A549 treated with GW870086 at 1 μM for 4 hours (cell line): ENCODE measurements at places on chromosomes 16 and 17. TPM values are rescaled to one million over a fixed set of nuclear protein-coding genes. Genes with fewer than 3 reads are reported as not detected.

Gene FAM117A
- total RNA-seq = 1.2 to 1.3 TPM (median 1.2 TPM) in 5 replicates

Gene NEUROD2
- total RNA-seq = not detected in 5 replicates

Gene NTN1
- 0.35 to 0.49 TPM (median 0.42 TPM) in 5 replicates for total RNA-seq

Gene HS3ST4
- total RNA-seq = not detected in 5 replicates

Gene CDRT15
- not detected in 5 replicates for total RNA-seq

Gene TMED6
- total RNA-seq = not detected in 5 replicates

Gene PEMT
- total RNA-seq = 53.2 to 68.2 TPM (median 66.8 TPM) in 5 replicates

Gene CHTF18
- 14.8 to 28.8 TPM (median 24.9 TPM) in 5 replicates for total RNA-seq
